H9 (cell line): ENCODE measurements at places on chromosomes 4 and X.

DNA sequence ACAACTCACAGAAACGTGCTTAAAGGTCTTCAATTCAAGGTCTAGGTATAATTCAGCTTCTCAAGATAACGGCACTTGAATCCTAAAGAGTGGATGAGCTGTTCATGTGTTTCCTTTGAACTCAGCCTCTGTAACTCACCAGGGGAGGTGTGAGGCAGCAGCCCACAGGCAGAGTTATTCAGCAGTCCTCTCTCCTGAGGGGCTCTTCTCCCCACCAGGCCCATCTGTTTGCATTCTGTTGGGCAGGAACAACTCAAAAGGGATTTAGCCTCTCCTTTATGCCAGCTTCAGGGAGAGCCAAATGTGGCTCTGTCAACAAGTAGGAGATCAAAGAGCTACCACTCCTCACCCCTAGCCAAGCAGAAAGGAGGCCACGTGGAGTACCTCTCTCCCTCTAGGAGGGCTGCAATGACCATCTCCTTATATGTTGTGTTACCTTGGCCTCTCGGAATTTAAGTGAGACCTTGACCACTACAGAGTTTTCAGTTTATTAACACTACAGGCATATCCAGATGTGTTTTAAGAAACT lies 151.2 kb downstream of the SPATA18 start:
- DNase-seq: no peak

- no peak for DNase-seq
These were observed 34.5 kb upstream of the RAB33B start for GRCh38 chr4:139419388-139419914.

GRCh38 chr4:74534936-74535335 lies 90.0 kb downstream of the AREG start:
- no peak for DNase-seq

DNA sequence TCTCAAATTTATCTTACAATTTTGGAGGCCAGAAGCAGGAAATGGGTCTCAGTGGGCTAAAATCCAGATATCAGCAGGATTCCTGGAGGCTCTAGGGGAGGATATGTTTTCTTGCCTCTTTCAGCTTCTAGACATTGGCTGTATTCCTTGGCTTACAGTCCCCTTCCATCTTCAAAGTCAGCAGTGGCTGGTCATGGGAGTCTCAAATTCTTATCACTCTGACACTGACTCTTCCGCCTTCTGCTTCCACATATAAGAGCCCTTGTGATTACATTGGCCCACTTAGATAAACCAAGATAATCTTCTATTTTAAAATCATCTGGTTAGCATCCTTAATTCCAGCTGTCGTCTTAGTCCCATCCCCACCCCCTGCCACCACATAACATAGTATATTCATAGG lies 113.0 kb downstream of the PCDH7 start:
- no peak for DNase-seq

DNA sequence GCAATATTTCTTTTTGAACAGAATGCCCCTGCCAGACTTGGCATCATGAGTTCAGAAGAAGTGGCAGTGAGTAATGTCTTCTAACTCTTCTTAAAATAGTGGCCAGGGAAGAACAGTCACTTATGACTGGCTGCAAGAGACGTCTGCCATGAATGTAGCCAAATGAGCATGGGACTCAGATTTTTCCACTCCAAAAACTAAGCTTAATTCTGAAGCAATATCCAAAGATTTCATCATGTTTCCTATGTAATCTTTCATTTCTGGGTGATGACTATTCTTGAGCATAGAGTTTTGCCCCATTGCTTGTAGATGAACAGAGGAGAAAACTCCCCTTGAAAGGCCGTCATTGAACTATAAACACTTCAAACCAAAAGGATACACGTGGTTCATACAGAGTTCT lies 11.8 kb downstream of the AMBN start:
- DNase-seq: no peak

DNA sequence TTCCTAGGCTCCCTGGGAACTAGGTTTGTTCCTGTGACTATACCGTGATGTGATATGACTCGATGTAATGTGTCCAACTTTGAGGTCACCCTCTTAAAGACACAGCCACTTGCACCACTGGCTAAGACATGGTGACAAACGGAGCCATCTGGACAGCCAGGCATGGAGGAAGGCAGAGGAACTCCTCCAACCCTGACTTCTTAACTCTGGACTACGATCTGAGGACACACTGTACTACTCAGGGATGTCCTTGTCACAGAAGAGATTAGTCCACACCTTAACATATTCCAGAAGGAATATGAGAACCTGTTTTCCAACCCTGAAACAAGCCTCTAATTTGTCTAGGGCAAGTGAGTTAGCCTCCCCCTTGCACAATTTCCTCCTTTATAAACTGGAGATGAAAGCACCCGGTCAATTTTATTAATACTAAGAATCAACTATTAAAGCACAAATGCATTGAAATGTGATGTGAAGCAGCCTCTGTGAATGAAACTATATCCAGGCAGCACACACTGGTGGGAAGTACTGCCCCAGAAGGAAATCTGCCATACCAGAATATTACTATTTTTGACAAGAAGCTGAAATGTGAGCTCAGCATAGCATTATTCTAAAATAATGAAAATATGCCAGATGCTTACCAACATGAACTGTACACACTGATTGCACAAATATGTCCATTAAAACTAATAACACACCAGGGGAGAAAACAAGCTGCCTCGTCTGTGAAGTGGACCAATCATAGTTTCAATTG lies 47.3 kb downstream of the TSPAN5 start:
- no peak for DNase-seq

DNA sequence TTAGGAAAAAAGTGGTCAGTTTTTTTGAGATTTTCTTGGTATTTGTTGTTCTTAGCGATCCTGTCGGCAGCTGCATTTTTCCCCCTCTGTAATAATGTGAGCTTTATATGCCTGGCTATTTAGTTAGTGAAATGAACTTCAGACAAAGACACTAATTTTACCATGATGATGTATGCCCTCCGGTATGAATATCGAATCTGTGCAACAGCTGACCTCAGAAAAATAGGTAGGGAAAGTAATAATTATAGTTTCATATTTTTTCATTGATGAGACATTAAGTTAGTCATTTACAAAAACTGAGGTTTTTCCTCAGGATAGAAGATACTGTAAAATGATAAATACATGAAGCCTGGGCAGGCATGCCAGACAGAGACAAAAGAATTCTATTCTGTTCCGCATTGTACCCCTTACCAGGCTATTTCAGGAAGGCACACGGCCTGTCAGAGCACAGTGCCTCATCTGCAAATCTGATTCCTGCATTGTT lies 155.8 kb downstream of the SHROOM3 start:
- DNase-seq: no peak

DNA sequence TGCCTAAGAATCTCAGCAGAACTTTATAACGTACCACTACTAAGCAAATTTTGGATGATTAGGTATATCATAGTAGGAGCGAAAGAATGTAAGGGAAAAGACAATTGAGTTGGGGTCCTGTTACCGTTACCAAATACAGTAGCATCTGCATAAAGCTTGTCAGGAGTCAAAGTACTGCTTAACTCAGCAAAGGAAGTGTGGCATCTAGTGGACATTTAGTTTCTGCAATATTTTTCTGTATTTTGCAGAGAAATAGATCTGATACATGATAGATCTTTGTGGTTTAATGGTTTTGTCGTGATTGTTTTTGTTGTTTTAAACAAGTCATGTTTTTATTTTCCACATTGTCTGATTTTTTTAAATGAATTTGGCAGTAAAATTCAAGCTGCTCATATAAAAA lies 81.0 kb upstream of the SMARCAD1 start:
- DNase-seq: no peak

DNA sequence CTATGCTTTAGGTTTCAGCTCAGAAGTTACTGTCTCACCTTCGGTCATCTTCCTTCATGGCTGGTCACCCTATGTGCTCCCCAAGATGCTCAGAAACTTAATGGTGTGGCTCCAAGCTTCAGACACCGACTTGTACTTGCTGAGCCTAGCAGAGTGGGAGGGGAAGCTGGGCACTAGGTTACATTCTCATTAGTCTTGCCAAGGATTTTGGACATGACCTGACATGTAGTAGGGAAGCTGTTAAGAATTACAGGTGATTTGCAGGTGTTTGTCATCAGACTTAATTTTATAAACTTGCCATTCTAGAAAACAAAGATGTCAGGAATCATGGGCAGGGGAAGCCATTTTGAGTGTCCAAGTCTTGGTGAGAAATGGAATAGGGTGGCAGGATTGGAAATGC lies 72.4 kb downstream of the CCNG2 start:
- DNase-seq: no peak

DNA sequence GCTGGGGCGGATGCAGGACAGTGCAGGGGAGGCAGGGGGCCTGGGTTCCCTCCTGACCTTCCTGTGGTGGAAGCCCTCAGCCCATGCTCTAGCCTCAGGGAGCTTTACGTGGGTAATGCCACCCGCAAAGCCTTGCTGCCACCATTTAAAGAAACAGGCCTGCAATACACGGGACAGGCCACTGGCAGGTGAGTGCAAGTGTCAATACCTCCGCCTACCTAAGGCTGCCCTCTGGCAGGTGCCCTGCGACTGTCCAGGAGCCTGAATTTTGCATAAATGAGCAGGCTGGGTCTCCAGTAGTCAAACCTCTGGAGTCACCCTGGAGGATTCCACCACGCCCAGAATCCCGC lies 5.9 kb downstream of the CRMP1 start:
- DNase-seq: no peak

DNA sequence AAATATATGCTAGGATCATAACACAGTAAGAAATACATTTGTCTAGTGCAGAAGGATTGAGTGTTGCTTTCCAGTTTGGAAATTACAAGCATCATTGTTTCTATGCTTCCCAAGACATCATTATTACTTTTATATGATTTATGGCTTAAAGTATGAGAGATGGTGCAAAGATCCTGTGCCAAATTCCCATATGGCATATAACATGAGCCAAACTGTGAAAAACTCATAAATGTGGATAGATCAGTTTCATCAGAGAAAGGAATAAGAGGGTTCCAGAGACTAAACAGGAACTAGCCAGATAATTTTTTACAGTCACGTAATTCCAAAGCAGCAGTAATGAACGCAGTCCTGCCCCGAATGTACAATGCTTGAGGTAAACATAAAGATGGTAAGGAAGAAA lies 126.3 kb downstream of the PRDM5 start:
- DNase-seq: no peak

- DNase-seq: no peak
These were observed 918.7 kb downstream of the FAT4 start for GRCh38 chr4:126233483-126233882.

DNA sequence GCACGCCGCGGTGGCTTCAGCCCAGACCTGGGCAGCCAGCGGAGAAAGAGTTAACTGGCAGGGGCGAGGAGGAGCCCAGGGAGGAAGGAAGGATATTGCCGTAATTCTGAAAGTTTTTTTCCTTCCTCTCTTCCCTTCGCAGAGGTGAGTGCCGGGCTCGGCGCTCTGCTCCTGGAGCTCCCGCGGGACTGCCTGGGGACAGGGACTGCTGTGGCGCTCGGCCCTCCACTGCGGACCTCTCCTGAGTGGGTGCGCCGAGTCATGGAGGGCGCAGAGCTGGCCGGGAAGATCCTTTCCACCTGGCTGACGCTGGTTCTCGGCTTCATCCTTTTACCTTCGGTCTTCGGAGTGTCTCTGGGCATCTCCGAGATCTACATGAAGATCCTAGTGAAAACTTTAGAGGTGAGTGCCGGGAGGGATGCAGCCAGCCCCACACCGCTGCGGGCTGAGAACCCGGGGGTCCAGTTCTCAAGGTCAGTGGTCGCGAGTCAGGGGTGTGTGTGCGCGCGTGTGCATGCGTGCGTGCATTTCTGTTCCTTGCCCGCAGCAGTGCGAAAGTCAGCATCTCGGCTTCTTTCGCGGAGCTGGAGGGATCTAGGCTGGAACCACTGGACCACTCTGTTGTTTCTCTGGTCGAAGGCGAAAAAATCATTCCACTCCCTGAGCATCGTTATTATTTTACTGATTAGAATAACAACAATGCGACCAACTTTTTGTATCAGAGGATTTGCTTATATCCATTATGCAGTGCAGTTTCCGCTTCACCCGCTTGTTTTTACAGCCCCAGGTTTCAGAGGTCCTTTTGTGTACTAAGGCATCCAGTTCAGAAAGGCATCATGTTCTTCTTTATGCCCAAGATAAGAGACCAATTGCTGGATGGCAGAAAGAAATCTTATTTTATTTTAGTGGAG lies 709 bp downstream of the GPAT3 start:
- no peak for DNase-seq

GRCh38 chr4:7165874-7166201 lies 26.5 kb upstream of the SORCS2 start:
- no peak for DNase-seq
